ENCODE measurements at places on chromosomes 16 and 17. TPM values are rescaled to one million over a fixed set of nuclear protein-coding genes. Genes with fewer than 3 reads are reported as not detected.

DNA sequence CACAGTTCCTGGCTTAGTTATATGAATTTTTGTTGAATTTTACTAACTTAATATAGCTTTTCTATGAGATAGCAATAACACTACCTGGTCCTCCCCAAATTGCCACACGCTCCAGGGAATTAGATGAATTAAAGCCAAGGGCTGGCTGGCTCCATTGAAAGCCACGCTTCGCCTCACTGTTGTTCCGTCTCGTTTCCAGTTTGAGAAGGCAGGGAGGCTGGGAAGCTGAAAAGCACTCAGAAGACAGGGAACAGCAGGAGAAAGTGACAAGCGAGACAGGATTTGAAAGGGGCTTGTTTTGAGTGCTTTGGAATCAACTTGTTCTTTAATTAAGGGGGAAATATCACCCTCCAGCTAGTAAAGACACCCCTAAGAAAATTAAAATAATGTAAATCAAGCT, 425.3 kb downstream of the CA10 start:
- no peaks in the 10 kb centered on the region for H3K4me1 ChIP-seq
- no peak overlapping the region for H3K4me3 ChIP-seq
- DNase-seq = no peak
- H3K27ac ChIP-seq = no peak overlapping the region
- no peaks in the 10 kb centered on the region for H3K27me3 ChIP-seq

Gene CTF1
- total RNA-seq = 5.0 TPM

DNA sequence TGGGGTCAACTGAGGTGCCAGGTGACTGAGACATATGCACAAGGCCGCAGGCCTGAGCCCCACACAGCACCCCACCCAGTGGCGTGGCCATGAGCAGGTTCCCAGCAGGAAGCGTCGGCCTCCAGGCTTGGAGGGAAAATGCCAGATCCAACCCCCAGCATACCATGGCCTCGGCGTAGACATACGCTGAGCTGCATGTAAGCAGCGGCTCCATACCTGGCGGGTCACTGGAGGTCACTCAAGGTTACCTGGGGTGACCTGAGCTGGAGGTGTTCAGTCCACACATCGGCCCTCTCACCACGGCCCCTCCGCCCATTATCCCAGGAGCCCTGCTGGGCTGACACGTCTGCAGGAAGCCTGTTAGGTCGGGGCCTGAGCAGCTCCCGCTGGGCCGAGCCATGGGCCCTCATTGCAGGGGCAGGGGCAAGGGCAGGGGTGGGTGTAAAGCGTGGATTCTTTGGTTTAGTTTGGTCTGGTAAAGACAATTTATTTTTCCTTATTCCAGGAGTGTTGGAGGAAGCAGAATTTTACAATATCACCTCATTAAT, 15.2 kb downstream of the KCTD5 start:
- no peak for DNase-seq
- no peak overlapping the region for H3K4me3 ChIP-seq
- no peaks in the 10 kb centered on the region for H3K4me1 ChIP-seq
- H3K36me3 ChIP-seq = peaks cover 8% of the 10 kb centered on the region

- DNase-seq = peak; percentile 47
- no peaks in the 10 kb centered on the region for H3K36me3 ChIP-seq
- H3K27ac ChIP-seq = no peak overlapping the region
These were observed 2.4 kb upstream of the USP36 start for GRCh38 chr17:78842881-78843565.

DNA sequence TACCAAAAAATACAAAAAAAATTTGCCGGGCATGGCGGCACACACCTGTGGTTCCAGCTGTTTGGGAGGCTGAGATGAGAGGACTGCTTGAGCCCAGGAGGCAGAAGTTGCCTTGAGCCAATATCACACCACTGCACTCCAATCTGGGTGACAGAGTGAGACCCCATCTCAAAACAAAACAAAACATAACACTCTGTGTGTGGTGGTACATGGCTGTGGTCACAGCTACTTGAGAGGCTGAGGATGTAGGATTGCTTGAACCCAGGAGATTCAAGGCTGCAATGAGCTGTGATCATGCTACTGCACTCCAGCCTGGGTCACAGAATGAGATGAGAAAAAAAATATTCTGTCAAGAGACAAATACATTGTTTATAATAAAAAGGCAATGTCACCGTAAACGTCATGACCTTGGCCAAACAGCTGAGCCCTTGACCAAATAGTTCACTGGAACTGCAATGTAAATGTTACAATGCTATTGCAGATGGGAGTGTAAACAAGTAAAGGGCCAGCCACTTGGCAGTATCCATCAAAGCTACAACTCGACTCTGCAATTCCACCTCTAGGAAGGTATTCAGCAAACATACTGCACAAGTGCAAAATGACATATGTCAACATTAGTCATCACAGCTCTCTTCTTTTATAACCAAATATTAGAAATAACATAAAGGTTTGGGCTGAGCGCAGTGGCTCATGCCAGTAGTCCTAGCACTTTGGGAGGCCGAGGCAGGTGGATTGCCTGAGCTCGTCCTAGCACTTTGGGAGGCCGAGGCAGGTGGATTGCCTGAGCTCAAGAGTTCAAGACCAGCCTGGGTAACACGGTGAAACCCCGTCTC, 16.9 kb downstream of the EARS2 start:
- no peak overlapping the region for H3K27ac ChIP-seq
- H3K4me1 ChIP-seq = no peaks in the 10 kb centered on the region
- no peak overlapping the region for H3K4me3 ChIP-seq
- no peak for DNase-seq
- peaks cover 27% of the 10 kb centered on the region for H3K36me3 ChIP-seq

Gene CCL4L2
- not detected for total RNA-seq

Gene OR4D2
- not detected for total RNA-seq

DNA sequence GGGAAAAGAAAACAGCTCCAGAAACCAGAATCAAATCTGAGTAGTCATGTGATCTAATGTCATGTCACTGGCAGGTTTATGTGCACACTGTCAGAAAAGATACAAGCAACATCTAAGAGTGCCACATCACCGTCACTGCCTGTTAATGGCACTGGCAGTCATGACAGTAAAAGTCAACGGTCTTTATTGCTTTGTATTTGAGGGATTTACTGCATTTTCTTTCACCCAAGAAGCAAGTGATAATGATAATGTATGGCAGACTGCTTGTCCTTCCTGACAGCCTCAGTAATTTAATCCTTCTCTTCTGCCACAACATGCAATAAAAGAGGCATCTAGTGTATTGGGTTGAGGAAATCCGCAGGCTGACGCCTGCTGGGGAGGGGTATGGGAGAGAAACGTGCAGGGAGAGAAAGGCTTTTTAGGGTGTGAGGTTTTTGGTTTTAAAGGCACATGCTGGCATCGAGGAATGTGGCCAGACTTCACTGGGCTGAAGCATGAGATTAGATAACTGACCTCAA, 92.4 kb downstream of the RPGRIP1L start:
- peaks cover 11% of the 10 kb centered on the region for H3K4me1 ChIP-seq
- H3K4me3 ChIP-seq = no peak overlapping the region
- no peaks in the 10 kb centered on the region for H3K36me3 ChIP-seq
- no peak overlapping the region for H3K27ac ChIP-seq
- no peaks in the 10 kb centered on the region for H3K27me3 ChIP-seq

GRCh38 chr17:78895322-78895721, 7.7 kb downstream of the CEP295NL start:
- no peaks in the 10 kb centered on the region for H3K27me3 ChIP-seq
- no peaks in the 10 kb centered on the region for H3K36me3 ChIP-seq
- peaks cover 7% of the 10 kb centered on the region for H3K4me1 ChIP-seq
- no peak for DNase-seq

DNA sequence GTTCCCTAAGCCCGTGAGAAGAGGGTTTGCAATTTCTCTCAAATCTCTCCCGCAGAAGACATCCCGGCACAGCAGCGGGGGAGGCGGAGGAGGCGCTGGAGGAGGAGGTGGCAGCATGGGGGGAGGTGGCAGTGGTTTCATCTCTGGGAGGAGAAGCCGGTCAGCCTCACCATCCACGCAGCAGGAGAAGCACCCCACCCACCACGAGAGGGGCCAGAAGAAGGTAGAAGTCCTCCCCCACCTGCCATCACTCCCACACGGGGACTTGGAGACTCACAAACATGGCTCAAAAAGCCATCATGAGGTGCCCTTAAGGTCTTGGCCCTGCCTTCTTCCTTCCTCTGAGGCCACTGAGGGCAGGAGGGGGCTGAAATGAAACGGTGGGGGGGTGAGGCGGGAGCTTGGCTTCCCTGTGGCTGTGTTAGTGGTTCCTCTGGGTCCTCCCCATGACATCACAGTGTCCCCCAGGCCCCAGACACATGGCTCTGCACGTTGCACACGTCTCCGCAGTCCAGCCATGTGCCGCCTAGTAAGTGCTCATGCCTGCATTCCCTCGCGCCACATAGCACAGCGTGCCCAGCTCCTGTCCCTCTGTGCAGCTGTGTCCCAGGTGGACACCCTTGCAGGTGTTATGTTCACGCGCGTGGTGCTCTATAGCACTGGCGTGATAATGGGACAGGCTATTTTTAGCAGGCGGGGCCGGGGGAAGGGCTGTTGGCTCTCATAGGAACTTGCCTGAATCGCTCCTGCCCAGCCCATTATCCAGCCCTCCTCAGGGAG, 6.9 kb downstream of the MLLT6 start:
- peaks cover 15% of the 10 kb centered on the region for H3K36me3 ChIP-seq
- no peak overlapping the region for H3K27ac ChIP-seq
- H3K4me3 ChIP-seq = no peak overlapping the region
- peaks cover 17% of the 10 kb centered on the region for H3K4me1 ChIP-seq

DNA sequence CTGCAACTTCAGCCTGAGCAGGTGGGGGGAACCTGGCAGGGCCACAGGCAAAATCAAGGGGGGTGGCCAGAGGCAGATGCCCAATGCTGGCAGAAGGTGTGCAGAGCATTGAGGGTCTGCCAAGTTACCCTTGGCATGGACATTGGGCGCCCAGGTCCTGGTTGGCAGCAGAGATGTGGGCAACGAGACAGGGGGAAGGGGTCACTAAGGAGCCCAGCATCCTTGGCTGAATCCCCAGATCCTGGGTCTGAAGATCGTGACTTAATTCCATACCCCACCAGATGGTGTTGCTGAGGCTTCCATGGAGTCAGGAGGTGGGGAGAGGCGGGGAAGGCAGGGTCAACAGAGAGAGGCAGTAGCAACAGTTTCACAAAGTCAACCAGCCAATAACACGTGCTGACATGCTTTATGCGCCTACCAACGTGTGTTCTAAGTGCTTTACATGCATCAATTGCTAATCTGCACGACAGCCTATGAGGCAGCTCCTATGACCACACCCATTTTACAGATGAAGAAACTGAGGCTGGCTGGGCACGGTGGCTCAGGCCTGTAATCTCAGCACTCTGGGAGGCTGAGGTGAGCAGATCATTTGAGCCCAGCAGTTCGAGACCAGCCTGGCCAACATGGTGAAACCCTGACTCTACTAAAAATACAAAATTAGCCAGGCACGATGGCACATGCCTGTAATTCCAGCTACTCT, 83.3 kb downstream of the GSG1L start:
- H3K36me3 ChIP-seq = no peaks in the 10 kb centered on the region
- no peak overlapping the region for H3K4me3 ChIP-seq
- H3K27me3 ChIP-seq = peaks cover under 1% of the 10 kb centered on the region
- H3K27ac ChIP-seq = no peak overlapping the region
- H3K4me1 ChIP-seq = no peaks in the 10 kb centered on the region
- no peak for DNase-seq

Gene NPW
- 3.3 TPM for total RNA-seq

DNA sequence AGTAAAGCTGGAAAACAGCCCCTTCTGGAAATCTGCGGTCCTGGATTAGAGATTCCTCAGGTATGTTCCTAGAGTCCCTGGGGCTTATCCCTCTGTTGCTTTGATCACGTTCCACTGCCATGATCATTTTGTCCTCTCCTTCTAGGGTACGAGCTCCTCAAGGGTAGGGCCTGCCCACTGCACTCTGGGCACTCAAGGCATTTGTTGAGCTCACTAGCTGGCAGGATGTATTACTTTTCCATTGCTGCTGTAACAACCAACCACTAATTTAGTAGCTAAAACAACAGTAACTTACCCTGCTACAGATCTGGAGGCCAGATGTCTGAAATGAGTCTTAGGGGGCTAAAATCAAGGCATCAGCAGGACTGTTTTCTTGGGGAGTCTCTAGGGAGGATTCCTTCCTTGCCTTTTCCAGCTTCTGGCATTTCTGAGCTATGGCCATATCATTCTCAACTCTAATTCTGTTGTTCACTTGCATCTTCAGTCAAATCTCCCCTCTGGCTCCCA, 65.7 kb downstream of the ARSG start:
- H3K36me3 ChIP-seq = no peaks in the 10 kb centered on the region
- H3K27me3 ChIP-seq = no peaks in the 10 kb centered on the region
- H3K4me3 ChIP-seq = no peak overlapping the region
- no peak overlapping the region for H3K27ac ChIP-seq
- DNase-seq = no peak

Gene HBA2
- 1.3 TPM for total RNA-seq

Gene MAPT
- total RNA-seq = 1.3 TPM

- H3K27ac ChIP-seq = no peak overlapping the region
- H3K36me3 ChIP-seq = no peaks in the 10 kb centered on the region
- peaks cover 31% of the 10 kb centered on the region for H3K4me1 ChIP-seq
- no peaks in the 10 kb centered on the region for H3K27me3 ChIP-seq
- DNase-seq = no peak
These were observed 2.5 kb downstream of the NFATC3 start for GRCh38 chr16:68087688-68088087.

DNA sequence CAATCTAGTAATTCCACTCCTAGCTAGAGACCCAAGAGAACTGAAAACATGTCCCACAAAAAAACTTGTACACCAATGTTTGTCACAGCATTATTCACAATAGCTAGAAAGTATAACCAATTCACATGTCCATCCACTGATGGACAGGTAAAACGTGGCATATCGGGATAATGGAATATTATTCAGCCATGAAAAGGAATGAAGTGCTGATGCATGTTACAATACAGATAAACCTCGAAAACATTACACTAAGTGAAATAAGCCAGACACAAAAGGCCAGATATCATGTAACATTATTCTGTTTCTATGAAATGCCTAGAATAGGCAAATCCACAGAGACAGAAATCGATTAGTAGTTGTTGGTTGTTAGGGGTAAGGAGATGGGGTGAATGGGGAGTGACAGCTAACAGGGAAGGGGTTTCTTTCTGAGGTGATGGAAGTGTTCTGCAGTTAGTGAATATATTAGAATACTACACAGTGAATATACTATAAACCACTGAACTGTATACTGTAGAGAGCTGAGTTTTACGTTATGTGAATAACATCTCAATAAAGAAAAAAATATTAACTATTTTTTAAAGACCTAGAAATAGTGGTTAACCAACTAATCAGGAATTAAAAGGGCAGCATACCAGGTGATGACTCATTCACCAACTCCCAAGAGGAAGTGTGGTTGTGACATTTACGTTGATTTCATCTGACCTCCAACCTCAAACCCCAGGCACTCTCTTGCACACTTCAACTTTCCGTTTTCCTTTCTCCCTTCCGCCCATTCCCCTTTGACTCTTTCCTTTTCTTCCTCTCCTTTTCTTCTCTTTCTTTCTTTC, 48.6 kb downstream of the GAS7 start:
- peak; percentile 90 for DNase-seq
- H3K27ac ChIP-seq = no peak overlapping the region
- H3K4me3 ChIP-seq = no peak overlapping the region
- no peaks in the 10 kb centered on the region for H3K27me3 ChIP-seq
- H3K36me3 ChIP-seq = no peaks in the 10 kb centered on the region
- no peaks in the 10 kb centered on the region for H3K4me1 ChIP-seq

GRCh38 chr17:44223541-44224071, 4.1 kb upstream of the UBTF start:
- no peak overlapping the region for H3K4me3 ChIP-seq
- peak; percentile 47 for DNase-seq
- peaks cover 7% of the 10 kb centered on the region for H3K4me1 ChIP-seq
- H3K36me3 ChIP-seq = no peaks in the 10 kb centered on the region
- no peaks in the 10 kb centered on the region for H3K27me3 ChIP-seq

Measured in cardiac muscle cell (in vitro differentiated cells and primary cell).